ENCODE measurements at places on chromosomes 12 and 14.

- no peak for DNase-seq
Measured at GRCh38 chr14:66442953-66443571, 43.1 kb upstream of the CCDC196 start.

- no peak for DNase-seq
Measured at GRCh38 chr12:127546721-127547505, 720.1 kb upstream of the TMEM132C start.

DNA sequence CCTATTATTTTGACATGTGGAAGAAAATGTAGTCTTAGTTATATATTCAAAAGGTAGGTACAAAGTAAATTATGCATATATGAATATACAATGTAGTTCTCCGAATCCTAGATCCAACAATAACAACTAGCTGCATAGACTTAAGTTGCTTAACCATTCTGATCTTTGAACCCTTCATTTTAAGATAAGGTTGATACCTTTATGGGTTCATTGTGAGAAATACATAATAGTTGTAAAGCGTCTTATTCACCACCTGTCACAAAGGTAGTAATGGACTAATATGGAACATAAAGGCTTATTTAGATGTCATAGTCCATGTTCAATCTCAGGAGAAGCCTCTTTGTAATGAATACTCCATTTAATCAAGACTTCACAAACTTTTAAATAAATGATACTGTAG lies 263.6 kb downstream of the TMTC2 start:
- DNase-seq: no peak

DNA sequence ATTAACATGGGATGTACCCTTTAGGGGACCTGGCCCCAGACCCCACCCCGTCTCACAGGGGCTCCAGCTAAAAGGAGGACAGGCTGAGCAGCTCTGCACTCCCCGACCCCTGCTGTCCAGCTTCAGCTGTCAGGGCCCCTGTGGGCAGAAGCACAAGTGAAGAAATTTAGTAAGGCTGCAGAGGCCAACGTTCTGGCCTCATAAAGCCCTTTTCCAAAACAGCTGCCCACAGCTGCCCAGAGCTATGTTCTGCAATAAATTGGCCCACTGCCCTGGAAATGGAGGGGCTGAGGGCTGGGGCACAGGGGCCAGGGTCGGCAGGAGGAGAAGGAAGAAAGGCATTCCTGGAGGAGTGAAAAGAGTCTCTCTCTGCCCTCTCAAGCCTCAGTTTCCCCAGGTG lies 357.1 kb downstream of the BCL11B start:
- no peak for DNase-seq

All from psoas muscle (tissue), 8 donors.